ENCODE measurements at places on chromosomes 1 and 21.

DNA sequence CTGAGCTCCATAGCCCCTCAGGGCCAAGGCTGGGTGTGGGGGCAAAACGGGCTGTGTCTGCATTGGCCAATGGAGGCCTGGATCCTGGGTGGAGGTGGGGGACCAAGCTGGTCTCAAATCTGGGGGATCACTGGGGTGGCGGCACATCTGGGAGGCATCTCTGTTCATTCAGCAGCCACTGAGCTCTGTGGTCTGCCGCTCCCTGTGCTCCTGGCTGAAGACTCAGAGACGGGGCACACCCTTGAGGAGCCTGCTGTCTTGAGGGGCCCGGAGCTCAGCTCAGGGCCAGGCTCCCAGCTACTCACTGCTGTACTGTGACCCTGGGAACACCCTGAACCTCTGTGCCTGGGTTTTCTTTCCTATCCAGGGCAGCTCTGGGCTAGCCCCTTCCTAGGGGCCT is 90.3 kb upstream of the WNT4 start:
- DNase-seq, result no peak

DNA sequence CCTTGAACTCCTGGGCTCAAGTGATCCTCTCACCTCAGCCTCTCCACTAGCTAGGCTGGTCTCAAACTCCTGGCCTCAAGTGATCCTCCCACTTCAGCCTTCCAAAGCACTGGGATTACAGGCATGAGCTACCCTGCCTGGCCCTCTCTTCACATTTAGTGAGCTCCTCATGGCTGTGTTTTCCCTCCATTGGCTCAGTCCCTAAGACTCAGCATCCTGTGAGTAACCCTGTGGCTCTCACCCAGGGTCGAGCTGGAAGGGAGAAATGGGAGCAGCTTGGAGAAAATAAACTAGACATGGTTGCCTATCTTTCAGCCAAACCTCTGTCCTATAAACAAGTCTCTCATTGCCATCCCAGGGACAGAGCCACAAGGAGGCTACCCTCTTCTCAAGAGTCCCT is 17.5 kb downstream of the NCF2 start:
- DNase-seq, result no peak

GRCh38 chr1:234276151-234276788 is 97.0 kb upstream of the COA6 start:
- no peak for DNase-seq

DNA sequence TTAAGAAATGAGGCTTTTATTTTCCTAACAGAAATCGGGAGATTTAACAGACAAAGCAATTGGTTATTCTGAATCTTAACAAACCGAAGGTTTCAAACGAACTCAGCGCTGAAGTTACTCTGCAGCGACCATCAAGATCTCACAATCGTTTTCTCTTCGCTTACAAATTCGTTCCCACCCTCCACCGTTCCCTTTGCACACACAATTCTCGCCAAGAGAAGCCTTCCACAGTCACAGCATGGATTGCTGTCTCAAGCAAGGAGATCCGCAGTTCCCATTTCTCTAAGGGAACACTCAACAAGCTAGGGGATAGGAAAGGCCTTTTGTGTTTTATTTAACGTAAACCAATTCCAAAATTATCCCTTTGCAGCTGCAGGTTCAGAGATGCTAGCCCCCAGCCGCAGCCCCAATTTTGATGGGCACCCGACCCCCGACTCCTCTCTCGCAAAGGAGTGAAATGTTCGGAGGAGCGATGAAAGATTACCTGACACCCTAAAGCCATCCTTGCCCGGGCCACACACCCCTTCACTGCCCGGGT is 755 bp downstream of the FBXO42 start:
- no peak for DNase-seq

DNA sequence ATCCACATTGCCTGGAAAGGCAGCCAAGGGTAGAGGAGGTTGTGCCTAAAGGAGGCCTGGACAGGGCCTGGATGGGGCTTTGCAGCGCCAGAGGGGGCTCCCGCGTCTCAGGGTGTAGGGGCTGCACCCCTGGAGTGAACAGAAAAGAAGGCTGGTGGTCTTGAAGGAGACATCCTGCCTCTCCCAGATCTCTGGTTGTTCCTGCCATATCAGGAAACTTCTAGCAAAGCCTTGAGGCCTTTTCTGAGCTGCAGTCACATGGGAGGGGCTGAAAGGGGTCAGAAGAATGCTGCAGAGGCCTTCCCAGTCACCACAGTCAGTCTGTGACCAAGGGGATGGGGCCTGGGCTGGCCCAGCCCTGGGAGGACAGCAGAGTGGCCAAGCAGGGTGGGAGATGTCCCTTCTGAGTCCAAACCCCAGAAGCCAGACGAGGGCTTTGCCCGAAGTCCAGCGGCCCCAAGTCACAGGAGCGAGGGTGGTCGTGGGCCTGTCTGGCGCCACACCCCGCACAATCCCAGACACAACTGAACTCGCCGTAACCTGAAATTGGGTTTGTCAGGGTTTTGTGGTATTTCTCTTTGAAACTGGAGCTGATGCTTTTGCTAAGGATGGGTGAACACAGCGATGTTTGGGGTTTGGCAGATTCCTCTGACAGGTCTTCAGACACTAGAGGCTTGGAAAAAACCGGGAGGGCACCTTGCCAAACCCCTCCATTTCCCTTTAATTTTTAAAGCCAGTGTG is 29.6 kb downstream of the SIM2 start:
- DNase-seq, result no peak

GRCh38 chr1:219518168-219518906 is 94.6 kb downstream of the ZC3H11B start:
- no peak for DNase-seq

DNA sequence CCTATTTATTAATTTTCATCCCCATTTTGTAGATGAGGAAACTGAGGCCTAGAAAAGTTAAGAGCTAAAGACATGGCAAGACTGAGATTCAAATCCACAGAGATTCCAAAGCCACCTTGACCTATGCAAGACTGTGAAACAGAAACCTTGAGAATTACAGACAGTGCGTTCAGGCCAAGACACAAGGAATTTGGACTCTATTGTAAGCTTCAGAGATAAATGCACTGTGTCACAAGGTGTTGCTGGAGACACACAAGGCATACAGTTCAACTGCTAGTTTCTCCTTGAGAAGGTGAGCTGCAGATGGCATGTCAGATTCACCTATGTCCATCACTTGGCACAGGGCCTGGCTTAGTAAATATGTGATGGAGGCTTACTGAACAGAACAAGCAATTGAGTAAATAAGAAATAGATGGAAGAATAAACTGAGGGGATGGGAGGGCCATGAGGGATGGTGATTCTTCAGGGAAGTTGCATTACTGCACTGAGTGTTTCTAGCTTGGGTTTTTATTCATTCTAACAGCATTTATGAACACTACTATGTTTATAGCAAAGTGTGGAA is 215.0 kb downstream of the DAB1 start:
- no peak for DNase-seq

DNA sequence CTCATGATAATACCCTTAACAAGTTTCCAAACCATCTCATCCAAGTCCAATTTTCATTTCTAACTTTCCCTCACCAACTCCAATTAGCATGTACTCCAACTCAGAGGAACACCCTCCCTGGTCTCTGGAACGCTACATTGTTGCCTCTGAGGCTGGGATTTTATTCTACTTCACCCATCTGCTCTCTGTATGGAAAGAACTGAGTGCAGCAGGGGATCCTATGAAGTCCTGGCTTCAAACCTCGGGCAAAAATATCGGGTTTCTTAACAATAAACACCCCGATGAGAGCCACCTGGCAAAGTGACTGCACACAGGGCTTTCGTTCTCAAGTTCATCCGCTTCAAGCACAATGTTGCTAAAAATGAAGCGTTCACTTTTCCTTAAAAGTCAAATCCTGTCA is 99.6 kb downstream of the CRB1 start:
- DNase-seq, result no peak

DNA sequence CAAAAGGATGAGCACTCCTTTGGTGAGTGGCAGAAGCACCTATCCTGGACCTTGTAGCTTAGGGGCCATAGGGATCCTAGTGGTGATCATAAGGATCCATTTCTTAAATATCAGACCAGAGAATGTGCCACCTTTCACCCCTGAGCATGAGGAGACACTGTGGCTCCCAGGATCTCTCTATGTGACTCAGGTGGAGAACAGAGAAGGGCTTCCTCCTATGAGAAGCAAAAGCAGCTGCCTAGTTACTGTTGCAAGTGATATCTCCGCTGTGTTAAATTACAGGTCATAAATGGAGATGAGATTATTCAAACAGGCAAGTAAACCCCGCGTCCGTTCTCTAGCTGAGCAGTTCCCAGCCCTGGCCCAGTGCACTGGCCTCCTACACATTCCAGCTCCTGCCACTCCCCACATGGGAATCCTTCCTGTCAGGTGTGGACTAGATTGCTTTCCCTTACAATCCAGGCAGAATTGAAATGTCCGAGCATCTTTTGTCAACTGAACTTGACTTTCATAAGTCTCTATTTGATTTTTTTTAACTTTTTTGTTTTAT is 26.3 kb downstream of the CLEC20A start:
- DNase-seq, result no peak

GRCh38 chr1:46525253-46525983 is 26.0 kb downstream of the KNCN start:
- no peak for DNase-seq

Data from NCI-H187 (cell line).